Caudate nucleus (tissue), 63 donors: ENCODE measurements at places on chromosomes 13 and 19.

GRCh38 chr13:46354156-46355087 lies 32.6 kb downstream of the RUBCNL start:
- DNase-seq: no peak

- no peak for DNase-seq
These were observed 9.8 kb upstream of the DACT3 start for GRCh38 chr19:46670813-46671212.

GRCh38 chr19:11138601-11139300 lies 16.8 kb downstream of the SPC24 start:
- DNase-seq: peak; percentile 47

GRCh38 chr13:27476943-27477703 lies 26.8 kb upstream of the MTIF3 start:
- no peak for DNase-seq

- DNase-seq: no peak
These were observed 85.7 kb downstream of the NUFIP1 start for GRCh38 chr13:44903574-44903985.

DNA sequence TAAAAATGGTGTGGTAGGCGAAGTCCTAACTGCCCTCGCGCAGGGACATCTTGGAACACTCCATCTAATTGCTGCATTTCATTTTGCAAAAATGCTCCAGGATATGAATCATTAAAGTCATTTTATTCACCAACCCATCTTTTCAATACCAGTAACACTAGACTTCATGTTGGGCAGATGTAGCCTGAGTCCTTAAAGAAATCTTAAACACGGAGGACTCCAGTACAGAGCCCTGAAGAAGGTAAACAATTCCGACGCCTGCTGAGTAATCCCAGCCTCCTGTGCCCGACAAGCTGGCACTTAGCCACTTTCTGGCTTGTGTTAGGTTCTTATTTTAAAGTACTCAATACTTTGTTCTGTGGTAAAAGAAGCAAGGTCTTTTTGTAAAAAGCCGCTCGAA lies 58.0 kb upstream of the IRS2 start:
- no peak for DNase-seq

DNA sequence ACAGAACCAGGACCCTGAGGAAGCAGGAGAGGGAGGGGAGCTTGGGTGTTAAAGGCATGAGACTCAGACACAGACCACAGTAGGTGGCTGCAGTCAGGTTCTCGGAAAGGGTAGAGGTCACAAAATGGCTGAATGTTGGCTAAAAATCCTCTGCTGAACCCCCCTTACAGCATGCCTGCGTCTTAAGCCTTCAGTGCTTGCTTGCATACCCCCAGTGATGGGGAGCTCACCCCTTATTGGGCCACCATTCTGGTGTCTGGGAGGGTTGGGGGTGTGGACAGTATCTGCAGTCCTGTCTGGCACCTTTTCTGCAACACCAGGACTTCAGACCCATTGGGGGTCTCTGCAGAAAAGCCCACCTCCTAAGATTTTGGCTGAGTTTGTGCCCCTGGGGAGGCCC lies 14.2 kb upstream of the B3GNT3 start:
- no peak for DNase-seq

- no peak for DNase-seq
These were observed 43.7 kb downstream of the ZNF557 start for GRCh38 chr19:7113233-7113632.

DNA sequence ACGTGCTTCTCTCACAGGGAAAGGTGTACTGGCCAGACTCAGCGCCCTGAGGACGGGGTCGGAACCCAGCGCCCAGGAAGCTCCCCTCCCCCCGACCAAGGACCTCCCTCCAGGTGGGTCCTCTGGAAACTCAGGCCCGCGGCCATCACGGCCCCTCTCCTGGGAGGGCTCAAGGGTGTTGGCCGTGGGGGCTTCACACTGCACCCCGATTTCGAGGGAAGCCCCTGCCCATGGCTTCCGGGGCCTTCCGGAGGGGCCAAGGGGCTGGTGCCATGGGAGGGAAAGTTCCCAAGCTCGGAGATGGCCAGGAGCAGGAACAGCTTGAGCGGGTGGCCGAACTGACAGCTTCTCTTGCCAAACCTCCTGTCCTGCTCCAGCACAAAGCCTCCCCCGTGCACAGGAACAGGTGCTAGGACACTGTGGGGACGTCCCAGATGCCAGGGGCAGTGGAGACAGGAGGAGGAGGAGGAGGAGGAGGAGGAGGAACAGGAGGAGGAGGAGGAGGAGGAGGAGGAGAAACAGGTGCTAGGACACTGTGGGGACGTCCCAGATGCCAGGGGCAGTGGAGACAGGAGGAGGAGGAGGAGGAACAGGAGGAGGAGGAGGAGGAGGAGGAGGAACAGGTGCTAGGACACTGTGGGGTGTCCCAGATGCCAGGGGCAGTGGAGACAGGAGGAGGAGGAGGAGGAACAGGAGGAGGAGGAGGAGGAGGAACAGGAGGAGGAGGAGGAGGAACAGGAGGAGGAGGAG lies 10.0 kb downstream of the SBNO2 start:
- no peak for DNase-seq
